Putamen (tissue), 1 donor: ENCODE measurements at places on chromosomes 6 and 20.

DNA sequence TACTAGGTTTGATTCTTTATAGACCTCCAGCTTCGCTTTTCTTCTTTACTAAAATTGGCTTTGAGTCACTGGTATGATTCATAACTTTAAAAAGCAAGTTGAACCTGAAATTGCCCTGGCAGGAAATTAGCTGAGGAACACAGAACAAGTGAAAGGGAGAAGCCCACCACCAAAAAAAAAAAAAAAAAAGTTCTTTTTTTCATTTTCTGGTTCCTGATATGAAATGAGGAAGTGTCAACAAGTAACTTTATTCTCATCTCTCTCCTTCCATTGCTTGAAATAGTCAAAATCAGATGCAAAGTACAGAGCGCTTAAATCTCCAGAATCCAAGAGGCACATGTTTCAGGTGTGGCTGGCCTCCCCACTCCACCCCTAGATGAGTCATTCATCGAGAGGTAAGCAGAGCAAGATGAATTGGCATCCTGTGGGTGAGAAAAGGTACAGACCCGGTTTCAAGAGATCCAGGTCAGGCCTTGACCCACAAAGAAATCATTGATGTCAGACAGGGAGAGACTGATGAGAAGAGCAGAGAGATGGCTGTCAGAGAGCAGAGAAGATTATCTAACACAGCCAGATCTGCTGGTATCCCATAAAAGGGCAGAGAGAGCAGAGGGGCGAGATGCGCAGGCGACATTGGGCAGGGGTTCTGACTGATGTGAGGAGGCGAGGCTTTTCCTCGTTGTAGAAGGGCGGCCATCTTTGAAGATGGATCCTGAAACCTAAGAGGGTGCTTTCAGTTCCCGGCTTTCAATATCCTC lies 54.8 kb upstream of the MBOAT1 start:
- peak; percentile 45 for DNase-seq

- DNase-seq: no peak
These were observed 8.4 kb downstream of the SOX4 start for GRCh38 chr6:21601932-21602390.

- DNase-seq: no peak
These were observed 414.3 kb downstream of the CDKAL1 start for GRCh38 chr6:20948556-20948955.

DNA sequence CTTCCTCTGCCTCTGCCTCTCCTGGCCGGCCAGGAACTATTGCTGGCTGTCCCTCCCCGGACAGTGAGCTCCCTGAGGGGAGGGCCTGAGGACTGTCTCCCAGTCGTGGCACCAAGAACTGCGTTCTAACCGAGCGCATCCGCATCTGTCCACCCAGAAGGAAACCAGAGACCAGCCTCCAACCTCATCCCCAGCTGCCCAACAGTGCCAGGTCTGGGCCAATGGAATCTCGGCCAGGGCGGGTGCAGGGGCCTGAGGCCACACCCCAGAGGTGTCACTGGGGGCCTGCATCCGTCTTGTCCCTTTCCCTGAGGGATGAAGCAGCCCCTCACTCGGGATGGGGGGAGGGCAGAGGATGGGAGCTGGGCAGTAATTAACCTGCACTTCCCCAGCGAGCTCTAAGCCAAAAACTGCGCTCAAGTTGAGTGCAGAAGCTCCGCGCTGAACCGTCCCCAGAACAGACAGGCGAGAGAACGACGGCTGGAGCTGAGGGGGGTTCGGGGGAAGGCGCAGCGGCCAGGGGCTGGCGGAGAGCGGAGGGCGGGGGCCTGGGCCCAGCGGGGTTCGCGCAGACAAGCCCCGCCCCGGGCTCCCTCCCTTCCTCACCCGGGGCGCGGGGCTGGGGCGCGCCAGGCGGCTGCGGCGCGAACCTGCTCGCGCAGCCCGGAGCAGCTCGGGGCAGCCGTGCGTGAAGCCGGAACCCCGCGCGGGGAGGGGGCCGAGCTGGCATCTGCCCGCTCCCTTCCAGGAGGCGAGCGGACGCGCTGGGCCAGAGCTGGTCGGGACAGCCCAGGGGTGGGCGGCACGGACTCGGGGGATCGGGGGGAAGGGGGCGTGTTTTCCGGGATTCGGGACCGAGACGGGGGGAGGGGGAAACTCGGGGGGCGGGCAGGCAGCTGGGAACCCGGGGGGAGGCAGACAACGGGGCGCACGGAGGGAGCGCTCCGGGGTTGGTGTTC lies 1.4 kb downstream of the TFEB start:
- DNase-seq: peak; percentile 91

- no peak for DNase-seq
These were observed 65.0 kb downstream of the MRPL14 start for GRCh38 chr6:44062105-44062770.

GRCh38 chr6:43771210-43771857 lies 1.3 kb downstream of the VEGFA start:
- DNase-seq: peak; percentile 35

GRCh38 chr20:4763723-4764510 lies 42.2 kb downstream of the PRND start:
- peak; percentile 18 for DNase-seq

- no peak for DNase-seq
These were observed 223.2 kb downstream of the PRL start for GRCh38 chr6:22073516-22074198.

- DNase-seq: no peak
These were observed 145.8 kb downstream of the LCA5 start for GRCh38 chr6:79391480-79391879.

DNA sequence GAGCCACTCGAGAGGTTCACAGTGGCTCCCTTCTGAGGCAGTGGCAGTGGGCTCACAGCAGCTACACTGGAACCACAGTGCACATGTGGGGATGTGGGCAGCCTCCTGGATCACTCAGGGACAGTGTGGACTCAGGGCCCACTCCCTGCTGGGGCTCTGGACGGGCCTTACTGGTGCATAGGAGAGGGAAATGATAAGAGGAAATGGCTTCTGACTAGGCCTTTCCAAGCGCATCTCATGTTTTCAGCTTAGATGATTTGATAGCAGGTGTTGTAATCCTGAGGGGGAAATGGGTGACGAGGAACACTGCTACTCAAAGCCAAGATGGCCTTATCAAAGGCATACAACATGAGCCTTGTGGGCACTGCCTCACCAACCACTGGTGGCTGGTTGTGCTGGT lies 44.0 kb downstream of the PANK2 start:
- DNase-seq: no peak

- no peak for DNase-seq
These were observed 199.0 kb downstream of the ARHGAP18 start for GRCh38 chr6:129510950-129511349.

DNA sequence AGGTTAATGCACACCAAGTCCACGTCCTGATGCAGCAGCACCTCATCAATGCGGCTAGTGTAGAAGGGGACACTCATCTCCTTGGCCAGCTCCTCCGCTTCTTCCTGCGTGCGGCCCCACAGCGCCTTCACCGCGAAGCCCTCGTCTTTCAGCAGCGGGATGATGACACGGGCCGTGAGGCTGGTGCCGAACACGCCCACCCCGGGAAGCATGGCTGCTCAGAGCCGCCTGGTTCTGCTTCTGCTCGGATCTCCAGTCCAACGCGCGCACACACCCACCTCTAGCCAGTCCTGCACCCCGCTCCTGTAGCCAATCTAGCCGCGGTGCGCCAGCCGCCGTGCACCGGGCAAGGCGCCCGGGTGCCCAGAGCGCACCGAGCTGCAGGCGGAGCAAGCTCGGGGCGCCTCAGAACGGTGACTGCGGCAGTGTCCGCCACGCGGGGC lies 700 bp downstream of the GFOD1 start:
- DNase-seq: peak; percentile 43

DNA sequence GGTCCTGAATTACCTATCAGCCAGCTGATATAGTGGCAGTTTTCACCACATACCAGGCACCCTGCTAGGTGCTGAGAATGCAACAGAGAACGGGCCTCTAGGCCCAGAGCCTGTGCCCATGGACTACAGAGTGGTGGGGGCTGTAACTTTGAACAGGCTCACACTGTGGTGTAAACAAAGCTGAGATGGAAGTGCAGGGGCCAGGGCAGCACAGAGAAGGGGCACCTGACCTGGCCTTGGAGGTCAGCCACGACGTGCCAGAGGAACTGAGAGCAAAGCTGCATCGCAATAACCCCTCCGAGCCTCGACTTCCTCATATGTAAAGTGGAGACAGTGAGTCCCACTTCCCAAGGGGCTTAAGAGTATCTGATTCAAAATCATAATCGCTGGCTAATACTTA lies 105.8 kb downstream of the MAFB start:
- peak; percentile 21 for DNase-seq

- no peak for DNase-seq
These were observed 98.4 kb downstream of the SNX5 start for GRCh38 chr20:17870086-17870740.

GRCh38 chr6:117840541-117840983 lies 66.5 kb upstream of the SLC35F1 start:
- DNase-seq: no peak

DNA sequence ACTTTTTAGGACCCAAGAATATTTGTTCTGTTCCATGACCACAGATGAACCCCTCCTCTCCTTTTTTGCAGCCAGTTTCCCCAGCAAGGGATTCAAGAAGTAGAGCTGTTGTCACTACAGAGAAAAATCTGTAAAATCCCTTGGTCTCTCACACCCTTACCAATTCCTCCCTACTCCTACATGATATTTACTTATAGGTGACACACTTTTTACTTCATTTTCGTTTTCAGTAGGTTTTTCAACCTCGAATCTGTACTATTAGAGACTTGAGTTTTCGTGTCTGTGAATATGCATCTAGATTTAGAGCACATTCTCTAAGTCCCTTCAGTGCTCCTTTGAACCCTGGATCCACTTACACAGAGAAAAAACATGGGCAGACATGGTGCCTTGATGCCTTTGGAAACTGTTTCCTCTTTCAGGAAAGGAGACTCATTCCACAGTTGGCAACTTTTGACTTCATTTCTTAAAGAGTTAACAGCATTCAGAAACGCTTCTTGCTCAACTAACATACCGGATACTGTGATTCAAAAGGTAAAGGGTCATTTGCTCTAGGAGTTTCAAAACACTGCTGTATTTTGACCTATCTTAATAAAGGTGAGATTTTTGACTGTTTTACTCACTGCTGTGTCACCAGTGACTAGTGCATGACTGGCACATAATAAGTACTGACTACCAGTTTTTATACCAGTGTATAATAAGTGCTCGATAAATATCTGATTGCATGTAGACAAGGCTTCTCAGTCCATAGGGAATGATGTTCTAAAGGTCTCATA lies 50.6 kb downstream of the LAMA4 start:
- no peak for DNase-seq

- DNase-seq: no peak
These were observed 10.7 kb downstream of the TMEM181 start for GRCh38 chr6:158570681-158570962.

DNA sequence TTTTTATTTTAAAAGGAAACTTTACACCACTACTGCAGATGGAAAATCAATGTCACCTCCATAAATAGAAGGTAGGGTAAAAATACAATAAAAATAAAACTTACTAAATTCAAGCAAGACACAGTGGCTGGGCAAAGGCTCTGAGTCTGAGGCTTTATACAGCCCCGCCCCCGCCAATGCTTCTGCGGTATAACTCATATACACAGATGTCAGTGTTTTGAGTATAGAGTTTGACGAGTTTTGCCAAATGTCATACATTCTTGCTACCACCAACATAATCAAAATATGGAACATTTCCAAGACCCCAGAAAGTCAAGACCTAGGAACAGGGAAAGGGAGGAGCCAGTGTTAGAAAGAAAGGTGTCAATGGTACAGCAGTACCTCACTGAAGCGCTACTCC lies 12.8 kb downstream of the NFATC2 start:
- no peak for DNase-seq

DNA sequence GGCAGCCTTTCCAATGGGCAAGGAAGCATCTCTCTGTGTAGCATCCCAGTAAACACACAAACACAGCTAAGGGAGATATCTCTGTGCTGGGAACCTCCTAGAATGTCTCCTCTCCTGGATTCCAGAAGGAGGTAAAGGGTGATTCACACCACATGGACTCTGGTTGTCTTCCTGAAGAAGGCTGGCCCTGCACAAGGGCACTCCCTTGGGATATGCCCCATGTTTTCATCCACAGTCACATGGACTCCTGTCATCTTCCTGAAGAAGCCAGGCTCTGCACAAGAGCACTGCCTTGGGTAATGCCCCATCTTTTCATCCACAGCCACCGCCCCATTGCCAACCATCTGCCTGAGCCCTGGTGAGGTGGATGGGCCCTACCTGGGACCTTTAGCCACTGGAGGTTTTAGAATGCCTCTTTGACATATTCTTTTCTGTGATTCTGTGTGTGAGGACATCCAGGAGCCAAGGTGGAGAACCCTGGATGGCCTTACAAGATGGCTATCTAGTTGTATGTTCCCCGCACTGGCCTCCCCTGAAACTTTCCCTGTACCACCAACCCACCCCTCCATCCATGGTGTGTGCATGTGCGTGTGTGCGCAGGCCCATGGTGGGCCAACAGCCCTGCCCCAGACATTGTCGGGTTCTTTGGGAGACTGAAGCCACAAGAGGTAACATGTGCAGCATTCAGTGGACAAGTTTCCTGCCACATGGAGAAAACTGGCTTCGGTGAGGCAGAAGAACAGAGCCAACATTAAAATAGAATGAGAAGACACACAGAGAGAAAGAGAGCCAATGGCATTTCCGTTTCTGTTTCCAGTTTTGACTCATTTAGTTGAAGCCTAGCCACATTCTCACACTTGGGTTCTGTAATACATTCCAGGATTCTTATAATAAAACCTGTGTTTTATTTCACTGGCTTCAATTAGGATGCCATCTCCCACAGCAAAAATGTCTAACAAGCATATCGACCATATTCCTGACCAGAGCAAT lies 110.2 kb upstream of the CST7 start:
- DNase-seq: no peak

DNA sequence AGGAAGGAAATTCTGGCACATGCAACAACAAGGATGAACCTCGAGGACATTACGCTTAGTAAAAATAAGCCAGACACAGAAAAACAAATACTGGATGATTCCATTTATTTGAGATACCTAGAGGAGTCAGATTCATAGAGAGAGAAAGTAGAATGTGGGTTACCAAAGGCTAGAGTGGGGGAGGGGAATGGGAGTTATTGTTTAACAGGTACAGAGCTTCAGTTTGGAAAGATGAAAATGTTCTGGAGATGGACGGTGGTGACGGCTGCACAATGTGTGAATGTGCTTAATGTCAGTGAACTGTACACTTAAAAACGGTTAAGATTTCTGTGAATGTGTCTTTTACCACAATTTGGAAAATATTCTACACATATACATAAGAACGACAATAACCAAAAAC lies 33.9 kb upstream of the DSP start:
- DNase-seq: no peak

DNA sequence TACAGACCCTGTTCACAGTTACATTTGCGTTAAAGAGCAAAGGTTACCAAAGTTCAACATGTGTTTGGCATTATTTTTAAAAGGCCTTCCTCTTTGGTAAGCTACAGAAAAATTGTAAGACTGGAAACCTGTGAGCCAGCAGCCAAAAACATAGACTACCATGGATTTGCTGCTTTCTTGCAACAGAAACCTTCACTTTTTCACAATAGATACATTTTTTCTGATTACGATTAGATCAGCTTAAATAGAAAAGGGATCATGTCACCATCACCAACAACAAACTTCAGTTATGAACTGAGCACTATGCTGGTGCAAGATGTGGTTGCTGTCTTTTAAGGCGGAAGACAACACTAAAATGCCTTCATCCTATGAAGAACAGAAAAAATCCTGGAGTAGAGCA lies 112.3 kb upstream of the MARCKS start:
- no peak for DNase-seq
